ENCODE measurements at places on chromosomes 1 and 21.

- no peak for DNase-seq
These were observed 78.3 kb downstream of the ATP1B1 start for GRCh38 chr1:169184812-169185211.

DNA sequence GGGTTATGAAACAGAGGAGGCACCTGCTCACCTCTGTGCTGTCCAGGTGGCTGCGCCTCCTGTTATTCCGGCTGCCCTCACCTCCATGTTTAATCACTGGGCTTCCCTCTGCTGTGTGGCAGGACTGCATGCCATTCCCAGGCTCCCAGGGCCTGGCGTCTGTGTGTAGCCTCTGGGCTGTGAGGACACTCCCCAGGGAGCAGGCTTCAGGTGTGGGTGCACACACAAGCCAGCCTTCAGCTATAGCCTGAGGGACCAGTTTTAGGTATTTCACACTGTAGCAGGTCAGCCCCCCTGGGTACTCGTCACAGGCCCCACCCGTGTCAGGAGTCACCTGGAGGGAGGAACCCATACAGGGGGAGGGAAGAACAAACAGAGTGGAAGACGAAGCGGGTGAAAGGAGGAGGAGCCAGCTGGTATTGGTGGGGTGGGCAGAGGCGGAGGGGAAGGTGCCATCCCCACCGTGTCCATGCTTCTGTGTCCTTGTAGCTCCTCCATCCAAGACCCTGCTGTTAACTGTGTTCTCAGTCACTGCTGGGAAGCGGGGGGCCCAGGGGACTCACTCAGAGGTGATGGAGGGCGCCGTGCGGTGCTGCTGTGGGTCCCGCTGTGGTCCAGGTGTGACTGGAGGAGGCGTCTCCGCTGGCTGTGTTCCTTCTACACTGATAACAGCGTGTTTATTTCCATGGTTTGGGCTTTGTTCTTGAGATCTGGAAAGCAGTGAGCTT lies 158.6 kb downstream of the PGBD5 start:
- no peak for DNase-seq

GRCh38 chr1:54944610-54945392 lies 35.6 kb upstream of the TMEM61 start:
- DNase-seq, result no peak

- no peak for DNase-seq
These were observed 18.8 kb downstream of the TMCC2 start for GRCh38 chr1:205246351-205247119.

- no peak for DNase-seq
These were observed 34.2 kb upstream of the COX20 start for GRCh38 chr1:244801246-244801645.

DNA sequence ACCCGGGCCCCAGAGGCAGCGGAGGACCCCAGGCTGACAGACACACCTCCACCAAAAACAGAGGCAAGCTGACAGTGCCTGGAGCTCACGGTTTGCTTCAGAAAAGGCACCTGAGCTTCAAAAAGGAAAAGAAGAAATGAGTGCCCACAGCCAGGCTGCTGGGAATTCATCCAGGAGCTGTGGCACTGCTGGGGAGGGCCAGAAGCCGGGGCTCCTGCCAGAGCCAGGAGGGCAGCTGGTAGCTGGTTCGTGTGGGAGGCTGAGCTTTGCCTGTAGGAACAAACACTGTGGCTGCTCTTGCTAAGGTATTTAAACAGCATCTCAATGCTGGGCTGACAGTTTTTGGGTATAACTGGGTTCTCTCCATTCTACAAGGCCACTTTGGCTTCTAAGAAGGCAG lies 19.5 kb downstream of the KCNJ6 start:
- no peak for DNase-seq

DNA sequence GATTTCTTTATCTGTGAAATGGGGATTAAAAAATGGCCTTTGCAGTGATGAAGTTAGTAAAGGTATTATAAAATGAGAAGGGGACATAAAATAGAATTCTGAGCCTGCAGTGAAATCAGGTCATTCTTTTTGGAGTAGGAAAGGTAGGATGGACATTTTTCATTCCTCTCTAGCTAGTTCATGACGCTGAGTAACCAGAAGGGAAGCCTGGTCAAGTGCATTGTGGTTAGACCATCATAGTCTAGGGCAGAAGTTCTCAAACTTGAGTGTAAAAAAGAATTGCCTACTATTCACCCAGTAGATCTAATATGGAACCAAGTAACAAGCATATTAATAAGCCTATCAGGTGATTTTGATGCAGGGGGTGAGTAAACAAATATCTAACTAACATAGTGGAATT lies 50.8 kb downstream of the TGFB2 start:
- no peak for DNase-seq

GRCh38 chr1:211738691-211739301 lies 63.4 kb upstream of the NEK2 start:
- DNase-seq, result no peak
